ENCODE measurements at places on chromosomes 16 and 17.

GRCh38 chr17:10777131-10777807 is 26.6 kb downstream of the TMEM238L start:
- no peak for DNase-seq

DNA sequence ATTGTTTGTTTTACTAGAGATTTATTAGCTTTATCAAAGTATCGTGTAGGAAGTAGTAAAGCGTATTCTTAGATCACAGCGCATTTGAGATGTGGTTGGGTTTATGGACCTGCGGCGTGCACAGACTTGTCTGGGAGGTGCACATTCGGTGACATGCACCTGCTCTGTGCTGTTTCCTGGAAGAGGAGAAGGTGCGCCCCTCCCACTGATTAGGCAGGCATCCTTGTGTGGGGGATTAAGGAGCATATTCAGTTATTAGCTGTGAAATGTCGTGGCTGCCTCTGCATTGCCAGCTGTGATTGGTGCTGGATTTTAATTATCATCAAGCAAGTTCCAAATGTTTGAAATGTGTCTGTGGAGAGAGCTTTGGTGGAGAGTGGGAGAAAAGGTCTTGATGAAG is 903.8 kb upstream of the RBFOX1 start:
- DNase-seq = no peak

DNA sequence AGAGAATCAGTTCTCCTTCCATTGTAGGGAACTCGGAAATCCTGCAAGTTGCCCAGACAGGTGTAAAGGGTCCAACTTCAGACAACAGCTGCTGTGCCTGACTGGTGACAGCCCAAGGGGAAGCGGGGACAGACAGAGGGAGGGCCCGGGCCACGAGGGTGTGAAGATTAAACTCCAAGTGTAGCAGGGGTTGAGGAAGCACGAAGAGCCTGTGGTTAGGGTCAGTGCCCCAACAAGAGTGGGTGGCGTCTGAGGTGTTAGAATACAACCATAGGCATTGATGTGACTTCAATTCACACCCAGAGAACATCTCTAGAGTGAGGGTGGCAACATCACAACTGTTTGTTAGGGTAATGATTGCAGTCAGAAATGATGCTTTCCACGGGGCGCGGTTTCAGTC is 39.1 kb downstream of the ASPA start:
- DNase-seq = no peak

- DNase-seq = no peak
These were observed 132.9 kb upstream of the TNRC6C start for GRCh38 chr17:77825621-77826020.

GRCh38 chr16:11128211-11129141 is 127.5 kb downstream of the SOCS1 start:
- DNase-seq = no peak

DNA sequence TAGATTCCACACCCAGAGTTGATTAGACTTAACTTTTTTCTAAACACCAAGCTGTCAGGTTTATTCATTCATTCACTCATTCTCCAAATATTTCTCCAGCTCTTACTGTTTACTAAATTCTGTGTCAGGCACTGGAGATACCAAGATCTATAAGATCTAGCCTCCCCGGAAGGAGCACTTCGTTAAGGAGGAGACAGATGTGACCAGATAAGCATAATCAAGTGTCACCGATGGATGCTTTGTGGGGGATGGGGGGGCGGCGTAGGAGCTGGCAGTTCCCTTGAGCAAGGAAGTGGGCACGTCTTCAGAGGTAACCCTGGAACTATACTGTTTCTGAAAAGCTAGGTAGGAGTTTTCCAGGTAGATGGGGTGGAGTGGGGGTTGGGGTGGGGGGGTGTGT is 3.8 kb upstream of the RPL26 start:
- no peak for DNase-seq

- no peak for DNase-seq
These were observed 133.4 kb downstream of the MAP2K6 start for GRCh38 chr17:69547947-69548346.
